NCI-H2107 (cell line): ENCODE measurements at places on chromosomes 6 and 20.

DNA sequence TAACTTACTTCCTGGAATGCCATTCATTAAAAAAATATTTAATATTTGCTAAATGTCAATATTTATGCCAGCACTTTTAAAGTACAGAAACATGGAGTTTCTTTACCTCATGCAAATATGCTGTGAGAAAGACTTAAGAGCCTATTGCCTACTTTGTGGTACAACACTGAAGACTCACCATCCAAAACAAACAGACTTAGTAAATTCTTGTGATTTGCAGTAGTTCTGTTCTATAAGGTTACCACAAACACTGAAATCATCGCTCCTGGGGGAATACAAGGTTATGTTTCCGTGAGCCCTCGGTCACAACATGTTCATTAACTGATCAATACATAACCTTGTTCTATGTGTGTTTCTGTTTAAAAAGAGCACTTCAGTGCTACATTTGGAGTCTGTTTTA lies 78.3 kb downstream of the ATG5 start:
- no peak for DNase-seq

DNA sequence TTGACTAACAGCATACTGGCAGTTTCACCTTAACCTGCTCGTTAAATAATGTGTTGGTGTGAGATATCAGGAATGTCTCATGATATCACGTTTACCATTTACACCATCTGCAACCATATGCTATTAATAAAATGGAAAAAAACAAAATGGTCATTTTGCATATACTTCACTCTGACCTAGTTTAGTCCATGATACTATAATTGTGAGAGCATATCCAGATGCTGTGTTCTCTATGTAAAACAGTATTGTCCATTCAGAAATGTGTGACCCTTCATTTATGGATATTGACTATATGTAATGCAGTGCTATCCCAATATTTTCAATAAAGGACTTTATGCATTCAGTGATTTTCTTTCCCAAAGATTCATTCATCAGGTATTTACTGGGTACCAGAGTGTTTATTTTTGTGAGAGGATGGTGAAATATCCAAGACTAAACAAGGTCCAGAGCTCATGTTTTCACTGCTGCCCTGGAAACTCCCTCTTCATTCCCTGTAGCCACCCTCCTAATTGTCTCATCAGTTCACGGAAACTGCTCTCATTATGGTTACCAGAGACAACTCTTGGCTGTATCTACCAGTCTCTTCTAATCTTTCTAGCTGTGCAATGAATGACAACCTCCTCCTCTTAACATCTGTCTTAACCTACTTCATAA lies 25.7 kb upstream of the HINT3 start:
- DNase-seq, result no peak

DNA sequence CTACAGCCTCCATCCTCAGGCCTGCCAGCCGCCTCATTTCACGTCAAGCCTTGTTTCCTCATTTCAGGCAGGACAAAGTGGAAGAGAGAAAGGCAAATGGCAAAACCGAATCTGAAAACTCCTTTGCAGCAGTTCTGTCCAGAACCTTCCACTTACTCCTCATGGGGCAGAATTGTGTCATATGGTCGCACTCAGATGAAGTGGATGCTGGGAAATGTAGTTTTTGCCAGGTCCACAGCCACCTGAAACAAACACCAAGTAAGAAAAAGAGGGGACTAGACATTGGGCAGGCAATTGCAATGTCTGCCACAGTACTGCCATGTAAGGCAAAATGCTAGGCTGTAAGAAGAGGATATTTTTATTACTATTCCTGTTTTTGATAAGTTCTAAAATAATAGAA lies 44.9 kb downstream of the ISM1 start:
- DNase-seq, result no peak

- no peak for DNase-seq
These were observed 37.1 kb upstream of the PMEPA1 start for GRCh38 chr20:57746832-57747404.

DNA sequence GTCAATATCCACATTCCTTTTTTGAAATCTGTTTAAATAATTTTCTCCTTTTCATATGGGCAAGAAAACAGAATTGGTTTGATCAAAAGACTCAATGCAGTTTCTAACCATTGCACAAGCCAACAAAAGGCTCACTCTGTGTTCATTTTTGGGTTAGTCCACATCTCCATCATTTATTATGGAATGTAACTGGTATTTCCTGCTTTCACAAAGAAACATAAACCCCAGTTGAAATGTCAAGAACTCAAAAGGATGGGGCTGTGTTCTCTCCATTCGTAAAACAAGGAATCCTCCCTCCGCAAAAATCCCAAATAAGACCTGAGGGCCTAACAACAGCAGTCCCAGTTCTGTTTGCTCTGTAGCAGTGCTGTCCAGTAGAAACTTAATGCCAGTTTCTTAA lies 420.9 kb downstream of the GJA1 start:
- DNase-seq, result no peak

DNA sequence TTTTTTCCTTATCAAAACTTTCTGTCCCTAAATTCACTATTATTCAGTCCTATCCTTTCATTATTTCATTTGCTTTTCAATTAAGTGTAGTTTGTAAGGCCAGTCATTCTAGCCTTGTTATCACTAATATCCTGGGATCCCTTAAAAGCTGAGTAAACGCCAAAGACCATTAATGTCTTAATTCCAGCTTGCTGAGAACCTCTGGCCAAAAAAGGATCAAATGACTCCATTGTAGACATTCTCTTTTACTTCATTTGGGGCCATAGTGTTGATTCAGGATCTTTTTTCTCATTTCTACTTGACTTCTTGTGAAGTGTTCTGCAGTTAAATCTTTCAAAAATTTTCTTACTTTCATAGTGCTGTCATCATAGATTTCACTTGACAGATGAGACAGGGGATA lies 379.7 kb downstream of the LAMA2 start:
- DNase-seq, result no peak

DNA sequence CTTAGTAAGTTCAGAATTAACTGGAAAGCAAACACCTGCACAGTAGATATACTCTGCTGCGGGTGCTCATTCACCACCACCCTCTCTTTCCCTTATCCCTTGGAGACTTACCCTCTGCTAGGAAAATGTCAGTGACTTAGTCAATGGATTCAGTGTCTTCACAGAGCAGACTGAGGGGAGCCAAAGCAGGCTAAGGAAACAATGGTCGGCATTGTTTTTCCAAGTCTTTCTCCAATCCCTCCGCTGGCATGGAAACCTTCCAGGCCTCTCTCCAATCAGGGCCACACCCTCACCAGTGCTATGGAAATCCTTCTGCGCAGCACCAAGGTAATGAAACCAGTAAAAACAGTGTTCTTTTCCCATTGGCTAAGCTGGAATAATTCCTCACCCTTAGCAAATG lies 531.2 kb downstream of the TFAP2B start:
- DNase-seq, result no peak

DNA sequence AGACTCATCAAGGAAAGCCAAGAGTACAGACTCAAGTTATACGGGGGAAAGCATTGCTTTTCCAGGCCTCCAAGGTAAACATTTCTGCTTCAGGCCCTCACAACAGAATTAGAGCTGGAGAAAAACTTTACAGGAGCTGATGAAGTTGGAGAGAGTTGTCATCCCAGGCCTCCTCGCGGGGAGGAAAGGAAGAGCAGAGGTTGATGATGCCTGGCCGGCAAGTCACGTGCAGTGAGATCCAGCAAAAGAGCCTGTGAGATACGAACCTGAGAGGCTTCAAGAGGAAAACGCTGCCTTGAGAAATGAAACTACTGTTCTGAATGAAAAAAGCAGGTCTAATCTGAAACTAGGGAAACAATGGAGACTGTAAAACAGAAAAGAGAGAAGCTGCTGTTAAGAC lies 122.9 kb downstream of the FAM120B start:
- DNase-seq, result no peak

DNA sequence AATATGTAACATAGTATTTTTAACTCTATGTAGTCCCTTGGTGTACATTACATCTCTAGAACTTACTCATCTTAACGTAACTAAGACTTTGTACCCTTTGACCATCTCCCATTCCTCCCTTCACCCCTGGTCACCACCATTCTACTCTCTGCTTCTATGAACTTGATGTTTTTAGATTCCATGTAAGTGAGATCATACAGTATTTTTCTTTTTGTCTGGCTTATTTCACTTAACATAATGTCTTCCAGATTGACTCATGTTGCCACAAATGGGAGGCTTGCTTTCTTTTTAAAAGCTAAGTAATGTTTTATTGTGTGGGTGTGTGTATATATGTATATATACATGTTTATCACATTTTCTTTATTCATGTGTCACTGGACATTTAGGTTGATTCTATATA lies 55.8 kb downstream of the TMEM200A start:
- DNase-seq, result no peak

GRCh38 chr6:143368426-143368825 lies 82.1 kb downstream of the ADAT2 start:
- DNase-seq, result no peak

- DNase-seq, result no peak
These were observed 85.0 kb upstream of the KCNK16 start for GRCh38 chr6:39407446-39407993.

GRCh38 chr6:83998021-83998584 lies 35.5 kb upstream of the MRAP2 start:
- no peak for DNase-seq

DNA sequence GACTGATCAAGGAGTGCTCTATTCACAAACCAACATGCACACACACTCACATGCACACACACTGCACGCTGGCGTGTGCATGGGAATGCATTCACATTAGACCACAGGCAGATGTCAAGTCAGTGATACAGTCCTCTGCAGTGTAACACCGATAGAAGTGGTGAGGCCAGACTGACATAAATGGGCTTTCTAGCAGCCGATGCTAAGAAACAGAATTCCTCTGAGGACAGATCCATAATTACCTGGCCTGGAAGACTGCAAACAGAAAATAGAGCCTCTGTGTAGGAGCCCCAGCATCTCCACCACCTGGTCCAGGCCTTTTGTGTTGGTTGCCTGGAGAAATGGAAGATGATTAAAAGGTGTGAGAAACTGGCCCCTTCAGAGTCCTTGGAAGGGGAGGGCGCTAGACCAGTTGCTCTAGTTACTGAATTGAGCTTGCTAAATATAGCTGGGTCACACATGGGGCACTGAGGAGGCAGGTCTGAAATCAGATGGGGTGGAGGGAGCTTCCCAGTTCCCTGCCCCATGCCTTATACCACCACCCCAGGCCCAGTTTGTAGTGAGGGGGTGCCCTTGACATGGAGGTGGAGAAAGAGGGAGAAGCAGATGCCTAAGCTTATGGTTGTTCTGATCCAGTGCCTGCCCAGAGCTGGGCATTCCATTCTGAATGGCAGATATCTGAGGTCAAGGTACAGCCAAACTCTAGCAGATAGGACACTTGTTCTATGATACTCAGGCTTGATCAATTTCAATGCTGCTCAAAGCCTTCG lies 233.8 kb downstream of the LRFN2 start:
- no peak for DNase-seq

GRCh38 chr6:1022719-1023118 lies 289.2 kb upstream of the FOXQ1 start:
- DNase-seq, result no peak

DNA sequence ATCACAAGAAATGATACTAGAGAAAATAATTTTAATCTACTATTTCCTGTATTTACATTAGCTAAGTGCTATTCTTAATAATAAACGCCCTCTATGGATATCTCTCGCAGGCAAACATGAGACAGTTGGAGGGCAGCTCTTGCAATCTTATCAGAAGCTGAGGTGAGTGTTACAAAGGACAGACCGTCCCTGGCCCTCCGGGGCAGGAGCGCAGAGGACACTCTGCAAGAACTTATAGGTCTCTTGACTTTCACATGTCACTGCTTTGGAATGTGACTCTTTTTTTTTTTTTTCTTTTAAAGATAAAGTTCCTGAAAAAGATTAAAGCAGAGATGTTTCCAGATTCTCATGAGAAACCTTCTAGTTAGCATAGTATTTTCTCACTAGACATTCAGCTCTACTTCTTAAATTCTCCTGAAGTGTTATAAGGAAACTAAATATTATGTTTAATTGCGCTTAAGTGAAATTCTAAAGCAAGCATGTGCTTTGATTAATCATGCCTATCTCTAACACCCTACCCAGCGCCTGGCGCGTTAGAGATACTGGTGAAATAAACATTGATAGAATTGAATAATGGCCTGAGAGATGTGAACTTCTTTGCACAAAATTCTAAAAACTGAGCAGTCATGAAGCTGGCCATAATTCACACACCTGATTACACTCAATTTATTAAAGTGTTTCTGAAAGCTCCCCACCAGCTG lies 57.4 kb downstream of the SYTL3 start:
- DNase-seq, result no peak

DNA sequence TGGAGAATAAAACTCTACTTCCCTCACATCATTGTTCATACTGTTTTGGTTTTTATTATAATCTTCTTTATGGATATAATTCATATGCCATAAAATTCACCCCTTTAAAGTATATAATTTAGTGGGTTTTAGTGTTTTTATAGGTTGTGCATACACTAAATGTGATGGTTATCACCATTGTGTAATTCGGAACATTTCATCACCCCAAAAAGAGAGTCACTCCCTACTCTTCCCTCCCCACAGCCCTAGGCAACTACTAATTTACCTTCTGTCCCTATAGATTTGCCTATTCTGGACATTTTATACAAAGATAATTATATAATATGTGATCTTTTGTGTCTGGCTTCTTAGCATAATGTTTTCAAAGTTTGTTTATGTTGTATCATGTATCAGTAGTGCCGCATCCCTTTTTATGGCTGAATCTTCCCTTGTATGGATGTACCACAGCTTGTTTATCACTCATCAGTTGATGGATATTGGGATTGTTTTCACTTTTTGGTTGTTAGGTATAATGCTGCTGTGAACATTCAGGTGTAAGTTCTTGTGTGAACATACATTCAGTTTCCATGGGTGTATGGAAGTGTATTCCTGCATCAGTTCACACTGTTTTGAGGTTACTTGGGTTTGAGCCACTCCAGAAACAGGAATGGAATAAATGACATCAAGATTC lies 4.2 kb downstream of the TM9SF4 start:
- no peak for DNase-seq

DNA sequence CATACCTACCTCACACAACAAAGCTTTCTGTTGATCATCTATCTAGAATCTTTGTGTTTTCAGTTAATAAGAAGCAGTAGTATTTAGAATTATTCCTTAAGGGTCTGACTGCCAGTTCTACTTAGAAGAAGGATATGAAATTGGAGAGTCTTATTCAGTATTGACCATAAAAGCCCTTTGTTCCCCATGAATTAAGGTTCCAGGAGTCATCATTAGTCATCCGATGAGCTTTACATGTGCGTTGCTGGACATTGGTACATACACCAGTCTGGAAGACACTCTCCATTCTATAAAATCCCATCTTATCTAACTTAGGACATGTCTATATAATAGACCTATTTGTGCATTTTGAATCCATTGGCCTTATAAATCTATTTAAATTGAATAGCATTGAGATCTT lies 34.4 kb upstream of the RNF217 start:
- no peak for DNase-seq

GRCh38 chr6:37913210-37913609 lies 93.7 kb downstream of the ZFAND3 start:
- DNase-seq, result no peak

DNA sequence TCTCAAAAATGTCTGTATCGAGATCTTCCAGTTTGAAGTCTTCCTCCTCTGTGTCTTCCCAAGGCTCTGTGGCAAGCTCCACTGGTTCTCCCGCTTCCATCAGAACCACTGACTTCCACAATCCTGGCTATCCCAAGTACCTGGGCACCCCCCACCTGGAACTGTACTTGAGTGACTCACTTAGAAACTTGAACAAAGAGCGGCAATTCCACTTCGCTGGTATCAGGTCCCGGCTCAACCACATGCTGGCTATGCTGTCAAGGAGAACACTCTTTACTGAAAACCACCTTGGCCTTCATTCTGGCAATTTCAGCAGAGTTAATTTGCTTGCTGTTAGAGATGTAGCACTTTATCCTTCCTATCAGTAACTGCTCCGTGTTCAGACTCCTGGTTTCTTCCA lies 10.0 kb upstream of the DHX35 start:
- DNase-seq, result no peak
